ENCODE measurements at places on chromosomes 5 and 9.

- DNase-seq, result no peak
These were observed 6.6 kb downstream of the PCDHGC5 start for GRCh38 chr5:141495453-141495811.

DNA sequence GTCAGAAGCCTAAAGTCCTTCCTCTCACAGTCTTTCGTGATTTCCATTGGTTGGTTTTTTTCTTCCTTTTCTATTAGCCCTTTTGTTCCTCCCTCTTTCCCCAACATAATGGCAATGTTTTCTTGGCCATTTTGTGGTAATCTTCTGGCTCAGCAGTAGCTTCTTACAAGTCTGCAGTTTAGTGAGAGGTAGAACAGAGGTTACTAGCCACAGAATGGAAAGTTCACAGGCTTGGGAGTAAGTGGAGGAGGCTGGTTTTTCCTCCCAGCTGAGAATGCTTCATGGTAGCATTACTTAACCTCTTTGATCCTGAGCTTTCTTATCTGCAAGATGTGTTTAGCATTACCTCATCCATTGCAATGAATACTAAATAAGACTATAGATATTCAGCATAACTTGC is 346.9 kb downstream of the NFIB start:
- no peak for DNase-seq

DNA sequence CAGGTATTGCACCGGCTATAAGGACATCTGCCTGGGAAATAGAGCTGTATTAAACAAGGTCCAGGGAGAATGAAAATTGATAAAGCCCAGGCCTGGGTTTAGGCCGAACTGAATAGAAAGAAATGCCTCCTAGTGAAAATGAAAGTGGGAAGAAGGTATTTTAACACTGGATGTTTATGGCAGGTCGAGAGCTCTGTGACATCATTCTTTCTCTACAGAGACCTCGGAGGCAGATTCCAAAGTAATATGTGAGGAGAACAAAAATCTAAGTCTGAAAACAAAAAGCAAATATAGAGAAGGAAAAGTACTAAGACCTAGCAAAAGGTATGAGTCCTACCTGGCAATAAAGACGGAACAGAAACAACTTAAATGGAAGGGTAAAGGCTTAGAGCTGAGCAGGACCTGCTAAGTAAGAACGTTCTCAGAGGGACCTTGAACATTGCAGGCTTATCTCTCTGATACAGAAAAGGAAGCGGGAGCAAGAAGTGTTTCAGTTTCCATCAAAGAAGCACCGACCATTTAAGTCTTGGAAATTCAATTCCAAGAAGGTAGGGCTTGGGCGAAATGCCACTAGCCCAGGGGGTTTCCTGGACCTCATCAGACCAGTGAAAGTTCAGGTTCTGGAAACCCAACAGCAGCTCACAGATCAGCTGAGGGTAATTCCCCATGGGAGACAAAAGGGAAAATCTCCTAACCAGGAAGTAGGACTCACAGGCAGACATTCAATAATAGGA is 80.0 kb downstream of the SUSD1 start:
- DNase-seq, result no peak

DNA sequence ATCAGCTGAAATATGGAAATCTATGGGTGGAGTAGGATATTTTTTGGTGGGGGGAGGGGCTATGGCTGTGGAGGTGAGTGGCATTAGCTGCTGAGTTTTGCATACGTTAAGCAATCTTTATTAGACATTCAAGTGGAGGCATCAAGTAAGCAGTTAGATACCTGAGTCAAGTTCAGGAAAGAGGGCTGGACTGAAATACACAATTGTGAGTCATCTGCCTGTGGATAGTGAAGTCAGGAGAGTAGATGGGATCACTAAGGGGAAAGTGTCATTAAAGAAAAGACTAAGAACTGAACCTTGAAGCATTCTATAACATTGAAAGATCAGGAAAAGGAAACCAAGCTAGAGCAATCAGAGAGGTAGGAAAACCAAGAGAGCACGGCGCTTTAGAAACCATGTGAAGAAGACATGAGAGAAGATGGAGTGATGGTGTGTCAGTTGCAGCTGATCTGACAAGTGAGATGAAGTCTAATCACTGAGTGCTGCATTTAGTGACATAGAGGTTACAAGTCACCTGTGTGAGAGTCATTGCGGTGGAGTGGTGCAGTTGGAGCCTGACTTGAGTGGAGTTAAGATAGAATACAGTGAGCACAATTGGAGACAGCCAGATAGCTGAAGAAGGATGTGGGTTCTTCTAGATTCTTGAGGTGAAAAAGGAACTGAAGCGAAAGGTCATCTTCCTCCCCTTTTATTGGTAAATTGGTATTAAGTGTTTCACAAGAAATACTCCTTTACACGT is 88.7 kb downstream of the PIP5K1B start:
- no peak for DNase-seq

GRCh38 chr9:37938121-37938891 is 34.4 kb upstream of the SLC25A51 start:
- DNase-seq, result no peak

DNA sequence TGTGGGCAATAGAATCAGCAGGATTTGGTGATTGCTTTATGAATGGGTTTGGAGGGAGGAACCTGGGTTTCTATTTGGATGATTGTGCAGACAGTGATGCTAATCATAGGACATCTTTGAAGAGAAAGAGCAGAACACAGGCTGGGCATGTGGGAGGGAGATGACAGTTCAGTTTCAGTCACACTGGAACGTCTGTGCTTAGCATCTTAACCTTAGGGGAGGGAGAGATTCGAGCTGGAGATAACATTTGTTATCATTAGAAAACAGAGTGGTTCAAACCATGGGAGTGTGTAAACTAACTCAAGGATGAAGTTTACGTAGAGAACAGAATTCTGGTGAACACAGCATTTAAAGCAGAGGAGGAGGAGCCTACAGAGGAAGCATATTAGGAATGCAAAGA is 138.6 kb upstream of the PPP2R2B start:
- no peak for DNase-seq

GRCh38 chr5:87198010-87198409 is 69.7 kb upstream of the RASA1 start:
- no peak for DNase-seq

GRCh38 chr5:83414601-83415000 is 56.9 kb upstream of the VCAN start:
- DNase-seq, result no peak

DNA sequence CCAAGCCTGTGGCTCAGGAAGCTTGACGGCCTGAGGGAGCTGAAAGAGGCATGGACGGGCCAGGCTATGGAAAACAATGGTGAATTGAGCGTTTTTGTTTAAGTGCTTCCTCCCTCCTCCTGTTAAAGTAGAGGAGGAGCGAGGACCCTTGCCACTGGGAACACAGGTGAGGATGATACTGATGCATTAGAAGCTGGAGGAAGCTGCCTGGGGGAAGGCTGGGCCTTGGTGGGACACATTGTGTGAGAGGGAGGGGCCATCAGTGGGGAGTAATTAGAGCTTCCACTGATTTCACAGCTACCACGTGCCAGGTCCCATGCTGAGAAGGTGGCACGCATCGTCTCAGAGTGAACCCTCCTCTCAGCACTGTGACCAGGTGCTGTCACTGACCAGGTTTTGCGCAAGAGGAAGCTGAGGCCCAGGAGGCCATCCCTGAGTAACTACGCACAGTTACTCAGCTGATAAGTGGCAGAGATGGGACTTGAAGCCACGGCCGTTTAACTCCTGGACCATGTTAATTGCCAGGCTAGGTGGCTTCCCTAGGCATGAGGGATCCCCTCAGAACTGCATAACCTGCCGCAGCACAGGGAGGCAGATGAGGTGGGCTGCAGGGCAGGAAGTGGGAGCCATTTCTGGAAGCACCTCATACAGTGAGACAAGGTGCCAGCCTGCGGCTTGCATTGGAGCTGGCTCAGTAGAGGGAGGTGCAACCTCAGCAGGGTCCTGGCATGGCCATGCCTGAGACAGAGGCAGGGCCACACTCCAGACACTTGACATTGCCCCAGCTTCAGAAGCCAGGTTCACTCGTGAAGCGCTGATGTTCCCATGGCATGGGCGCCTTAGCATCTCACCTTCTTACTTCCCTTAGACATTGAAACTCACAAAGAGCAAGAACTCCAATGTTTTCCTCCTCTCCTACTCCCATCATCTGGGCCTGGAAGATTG is 195.3 kb upstream of the MVB12B start:
- DNase-seq, result no peak

GRCh38 chr5:1038417-1039209 is 30.0 kb downstream of the NKD2 start:
- DNase-seq, result no peak

DNA sequence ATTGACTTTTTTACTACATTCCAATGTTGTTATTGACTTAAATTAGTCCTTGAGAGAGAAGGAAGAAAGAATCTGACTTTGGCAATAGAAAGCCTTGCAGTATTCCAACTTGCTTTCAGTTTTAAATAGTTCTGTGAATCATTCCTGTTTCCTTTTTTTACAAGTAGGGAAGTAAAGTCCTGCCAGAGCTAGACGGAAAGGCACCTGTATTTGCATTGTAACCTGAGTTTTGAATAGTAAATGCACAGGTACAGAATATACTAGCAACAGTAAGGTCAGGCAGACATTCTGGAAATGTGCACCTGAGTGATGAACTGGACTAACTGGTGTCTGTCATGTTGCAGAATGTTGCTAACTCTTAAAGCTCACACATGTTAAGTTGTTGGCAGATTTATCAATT is 100.9 kb downstream of the PRKACG start:
- DNase-seq, result no peak

DNA sequence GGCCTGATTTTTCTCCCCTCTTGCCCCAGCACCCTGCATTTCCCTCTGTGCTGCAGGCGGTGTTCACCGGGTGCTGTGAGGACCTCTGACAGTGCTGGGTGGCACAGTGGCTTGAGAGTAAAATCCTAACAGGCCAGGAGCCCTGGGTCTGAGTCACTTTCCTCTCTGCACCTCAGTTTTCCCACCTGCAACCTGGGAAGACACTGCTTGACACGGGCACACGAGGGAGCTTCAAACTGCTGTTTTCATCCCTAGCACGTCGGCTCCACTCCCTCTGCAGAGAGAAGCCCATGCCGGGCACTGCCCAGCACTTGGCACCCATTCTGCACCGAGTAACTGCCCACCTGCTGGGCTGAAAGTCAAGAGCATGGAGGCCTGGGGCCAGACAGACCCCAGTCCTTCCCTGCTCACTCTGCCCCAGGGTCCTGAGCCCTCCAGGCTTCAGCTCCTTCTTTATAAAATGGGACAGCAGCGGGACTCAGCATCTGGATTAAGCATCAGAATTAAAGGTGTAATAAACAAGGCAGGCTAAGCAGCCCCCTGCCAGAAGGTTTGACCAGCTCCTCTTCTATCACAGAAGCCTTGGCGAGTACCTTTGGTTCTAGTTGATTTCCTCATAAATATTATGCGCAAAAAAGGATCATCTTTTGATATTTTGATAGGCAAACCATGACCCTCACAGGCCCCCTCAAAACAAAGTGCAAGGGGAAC is 5.2 kb downstream of the GFI1B start:
- no peak for DNase-seq

- no peak for DNase-seq
These were observed 305.0 kb downstream of the MRPS30 start for GRCh38 chr5:45113726-45114125.

DNA sequence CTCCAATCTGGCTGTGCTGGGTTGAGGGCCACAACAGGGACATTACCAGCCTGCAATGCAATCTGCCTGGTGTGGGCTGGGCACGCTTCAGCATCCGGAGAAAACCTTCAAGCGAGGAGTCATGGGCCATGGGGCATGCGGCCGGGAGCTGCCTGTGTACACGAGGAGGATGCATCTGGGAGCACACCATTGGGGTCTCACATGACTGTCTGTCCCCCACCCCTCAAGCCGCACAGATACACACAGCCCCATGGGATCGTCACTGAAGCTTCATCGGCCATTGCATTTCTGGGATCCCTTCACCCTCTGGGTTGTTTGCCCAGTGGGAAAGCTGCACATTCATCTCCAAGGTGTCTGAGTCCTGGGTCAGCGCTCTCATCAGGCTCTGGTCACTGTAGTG is 9.9 kb downstream of the LCN1 start:
- DNase-seq, result no peak

GRCh38 chr5:100590867-100591266 is 55.7 kb downstream of the FAM174A start:
- no peak for DNase-seq

- no peak for DNase-seq
These were observed 125.3 kb downstream of the TMEM174 start for GRCh38 chr5:73298251-73298771.

DNA sequence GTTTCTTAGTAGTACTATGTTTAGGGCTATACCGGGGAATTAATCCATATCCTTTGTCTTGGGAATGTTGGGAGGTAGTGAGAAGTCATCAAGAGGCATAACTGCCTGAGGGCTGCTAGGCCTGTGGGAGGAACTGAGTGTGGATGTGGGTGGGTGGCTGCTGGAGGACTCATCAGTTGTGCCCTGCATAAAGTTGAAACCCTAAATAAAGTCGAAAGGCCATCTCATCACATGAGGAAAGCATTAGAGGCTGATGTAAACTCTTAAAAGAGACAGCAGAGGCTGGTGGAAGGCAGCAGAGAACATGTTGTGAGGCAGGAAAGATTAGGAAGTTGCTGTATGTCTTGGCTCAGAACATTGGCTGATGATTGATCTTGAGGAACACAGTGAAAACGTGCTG is 143.8 kb downstream of the MAST4 start:
- DNase-seq, result peak; percentile 82

DNA sequence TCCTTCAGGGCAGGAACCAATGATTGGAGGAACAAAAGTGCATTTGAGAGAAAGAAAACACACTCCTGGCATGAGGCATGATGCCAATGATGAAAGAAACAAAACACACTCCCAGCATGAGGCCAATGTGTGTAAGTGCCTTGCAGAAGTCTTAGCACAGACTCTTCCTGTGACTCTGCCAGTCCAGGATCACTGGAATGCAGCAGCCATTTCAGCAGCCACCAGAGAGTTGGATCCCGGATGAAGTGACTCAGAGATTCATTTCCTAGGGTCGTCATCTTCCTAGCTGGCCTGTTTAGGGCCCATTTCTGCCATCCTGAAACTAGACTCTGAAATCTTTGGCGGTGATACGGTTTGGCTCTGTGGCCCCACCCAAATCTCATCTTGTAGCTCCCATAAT is 212.5 kb downstream of the CFAP90 start:
- no peak for DNase-seq

GRCh38 chr9:73114958-73115357 is 36.7 kb upstream of the ANXA1 start:
- DNase-seq, result no peak

DNA sequence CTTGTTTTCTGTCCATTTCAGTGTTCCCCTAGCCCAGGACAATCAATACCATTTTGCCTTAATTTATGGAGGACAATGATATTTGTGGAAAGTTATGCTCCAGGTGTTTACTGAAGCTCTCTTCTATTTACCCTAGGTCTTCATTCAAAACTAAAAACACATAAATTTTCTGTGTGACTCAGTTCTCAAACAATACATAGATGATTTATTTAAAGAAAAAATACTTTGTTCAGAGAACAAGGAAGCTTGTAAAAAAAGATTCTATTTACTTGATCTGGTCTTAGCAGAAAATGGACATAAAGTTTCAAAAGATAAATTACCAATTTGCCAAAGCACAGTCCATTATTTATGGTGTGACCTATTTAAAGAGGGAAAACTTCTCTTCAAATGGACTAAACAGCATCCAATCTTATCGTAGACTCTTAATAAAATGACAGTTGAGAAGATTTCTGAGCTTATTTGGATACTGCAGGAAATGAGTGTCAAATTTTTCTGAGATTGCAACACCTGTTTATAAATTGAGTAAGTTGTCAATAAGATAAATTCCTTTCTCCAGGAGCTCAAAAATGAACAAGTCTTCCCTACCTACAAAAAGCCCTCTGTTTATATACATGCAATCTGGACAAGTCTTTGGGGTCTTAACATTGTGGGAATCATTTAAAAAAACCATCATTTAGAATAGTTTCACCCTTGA is 627.2 kb downstream of the PSAT1 start:
- DNase-seq, result no peak

- no peak for DNase-seq
These were observed 126.1 kb downstream of the SEMA5A start for GRCh38 chr5:9419794-9420193.
